ENCODE measurements at places on chromosomes 13 and 19.
A peak's percentile ranks its signal among the peaks of the same experiment; 100 is the strongest.

- DNase-seq, result peak; percentile 2
Observed at GRCh38 chr13:100230769-100231149, 141.9 kb downstream of the PCCA start.

DNA sequence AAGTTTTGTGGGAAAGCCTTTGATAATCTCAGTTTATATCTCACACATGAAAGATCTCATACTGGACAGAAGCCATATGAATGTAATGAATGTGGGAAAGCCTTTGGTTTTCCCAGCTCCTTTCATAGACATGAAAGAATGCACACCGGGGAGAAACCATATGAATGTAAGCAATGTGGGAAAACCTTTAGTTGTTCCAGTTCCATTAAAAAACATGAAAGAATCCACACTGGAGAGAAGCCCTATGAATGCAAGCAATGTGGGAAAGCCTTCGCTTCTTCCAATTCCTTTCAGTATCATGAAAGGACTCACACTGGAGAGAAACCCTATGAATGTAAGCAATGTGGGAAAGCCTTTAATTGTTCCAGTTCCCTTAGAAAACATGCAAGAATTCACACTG lies 54.8 kb downstream of the ZNF627 start:
- no peak for DNase-seq

DNA sequence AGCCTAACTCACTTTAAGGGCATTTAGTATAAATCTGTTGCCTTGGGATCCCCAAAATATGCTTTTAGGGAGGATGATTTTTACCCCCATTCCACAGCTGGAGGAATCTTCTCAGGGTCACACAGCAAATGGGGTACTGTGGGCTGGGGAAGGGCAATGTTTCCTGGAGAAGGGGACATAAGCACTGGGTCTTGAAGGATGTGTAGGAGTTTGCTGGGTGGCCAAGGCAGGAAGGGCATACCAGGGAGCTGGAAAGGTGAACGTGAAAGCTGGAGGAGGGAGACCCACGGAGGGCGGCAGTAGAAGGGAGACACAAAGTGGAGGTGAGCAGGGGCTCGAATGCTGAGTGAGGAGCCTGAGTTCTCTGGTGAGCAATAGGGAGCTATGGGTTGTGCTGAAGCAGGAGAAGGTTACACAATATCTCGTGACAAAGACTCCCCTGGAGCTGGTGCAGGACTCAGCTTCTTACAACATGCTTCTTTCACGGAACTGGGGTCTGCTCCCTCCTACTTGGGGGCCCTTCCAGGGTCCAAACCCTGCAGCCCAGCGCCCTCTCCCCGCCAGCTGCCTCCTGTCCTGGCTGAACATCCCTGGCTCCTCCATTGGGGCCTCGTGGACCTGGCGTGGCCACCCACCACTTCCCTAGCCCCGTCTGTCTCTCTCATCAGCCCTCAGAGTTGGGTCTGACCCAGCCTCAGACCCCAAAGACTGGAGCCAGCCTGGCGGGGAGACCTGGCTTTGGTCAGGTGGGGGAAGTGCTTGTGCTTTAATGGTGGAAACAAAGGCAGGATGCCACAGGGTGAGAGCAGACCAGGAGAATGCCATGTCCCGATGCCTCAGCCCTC lies 11.1 kb downstream of the CILP2 start:
- DNase-seq, result no peak

DNA sequence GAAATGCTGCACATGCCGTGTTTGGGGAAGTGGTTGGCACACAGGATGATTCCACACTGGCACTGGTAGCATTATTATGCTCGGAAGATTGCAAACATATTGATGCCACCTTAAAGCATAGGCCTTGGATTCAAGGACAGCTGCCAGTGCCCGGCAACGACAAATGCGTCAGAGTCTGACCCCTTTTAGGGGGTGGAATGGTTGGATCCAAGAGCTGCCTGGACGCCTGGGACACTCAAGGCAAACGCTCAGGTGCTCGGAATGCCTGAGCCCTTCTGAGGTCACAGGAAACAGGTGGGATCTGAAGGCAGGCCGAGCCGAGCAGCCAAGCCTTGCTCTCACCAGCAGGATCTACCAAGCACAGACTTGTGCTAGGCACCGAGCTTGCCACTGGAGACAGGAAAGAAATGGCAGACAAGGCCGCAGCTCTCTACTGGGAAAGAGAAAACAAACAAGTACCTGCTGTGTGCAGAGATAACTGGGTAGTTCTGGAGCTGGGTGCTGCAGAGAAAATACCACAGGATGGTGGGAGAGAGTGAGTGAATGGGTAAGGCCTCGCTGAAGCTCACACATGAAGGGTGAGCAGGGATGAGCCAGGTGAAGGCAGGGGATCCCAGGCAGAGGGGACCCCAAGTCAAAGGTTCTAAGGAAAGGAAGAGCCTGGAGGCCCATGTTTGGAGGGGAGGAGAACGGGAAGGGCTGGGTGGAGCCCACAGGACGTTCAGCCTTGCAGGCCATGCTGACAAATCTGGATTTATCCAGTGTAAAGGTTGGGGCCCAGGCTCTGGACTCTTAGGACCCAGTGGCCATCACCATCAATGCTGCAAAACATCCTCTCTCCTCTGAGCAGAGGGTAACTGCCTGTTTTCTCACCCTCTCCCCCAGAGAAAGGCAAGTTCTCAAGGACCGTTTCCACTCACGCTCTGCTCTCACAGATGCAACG lies 9.2 kb downstream of the RANBP3 start:
- DNase-seq, result no peak

- DNase-seq, result no peak
Observed at GRCh38 chr19:40755248-40755624, 4.2 kb downstream of the SNRPA start.

DNA sequence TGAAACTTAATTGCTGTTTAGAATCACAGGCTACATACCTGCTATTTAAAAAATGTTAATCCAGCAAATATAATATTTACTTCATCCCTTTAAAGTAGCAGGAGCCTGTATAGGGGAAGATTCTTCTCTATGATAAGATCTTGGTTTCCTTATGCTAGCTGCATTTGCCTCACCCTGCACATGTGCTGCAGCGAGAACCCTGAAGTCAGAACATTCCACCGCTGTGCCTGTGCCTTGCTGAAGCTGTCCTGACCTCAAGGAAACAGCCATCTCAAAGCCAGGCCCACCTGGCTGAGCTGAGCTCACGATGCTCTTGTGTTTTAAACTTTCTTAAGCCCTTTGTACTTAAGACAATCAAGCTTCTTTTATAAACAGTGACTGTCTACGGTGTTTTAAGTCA lies 355.0 kb upstream of the PCDH20 start:
- no peak for DNase-seq

- DNase-seq, result no peak
Observed at GRCh38 chr19:54369082-54369687, 4.5 kb upstream of the LAIR1 start.

DNA sequence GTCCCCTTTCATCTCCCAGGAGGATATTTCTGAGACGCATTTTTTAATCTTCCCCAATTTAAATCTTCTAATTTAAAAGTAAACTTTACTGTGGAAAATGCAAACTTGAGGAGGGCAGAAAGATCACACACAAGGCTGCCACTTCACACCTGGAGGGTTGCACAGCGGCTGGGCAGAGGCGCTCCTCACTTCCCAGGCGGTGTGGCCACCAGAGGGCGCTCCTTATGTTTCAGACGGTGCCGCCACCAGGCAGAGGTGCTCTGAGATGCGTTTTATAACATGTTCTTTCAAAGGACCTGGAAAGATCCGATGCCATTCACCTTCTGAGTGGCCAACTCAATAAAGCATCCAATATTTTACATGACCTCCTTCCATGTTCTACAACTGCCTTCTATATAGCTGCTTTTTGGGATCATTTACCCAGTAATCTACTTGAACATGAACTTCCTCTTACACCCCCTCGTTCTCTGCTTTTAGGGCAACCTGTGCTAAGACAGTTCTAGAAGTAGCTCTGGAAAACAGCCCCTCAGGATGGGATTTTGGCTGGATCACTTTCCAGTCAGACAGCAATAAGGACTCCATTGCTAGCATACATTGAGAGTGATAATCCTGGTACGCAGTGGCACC lies 14.8 kb upstream of the MTUS2 start:
- DNase-seq, result no peak

DNA sequence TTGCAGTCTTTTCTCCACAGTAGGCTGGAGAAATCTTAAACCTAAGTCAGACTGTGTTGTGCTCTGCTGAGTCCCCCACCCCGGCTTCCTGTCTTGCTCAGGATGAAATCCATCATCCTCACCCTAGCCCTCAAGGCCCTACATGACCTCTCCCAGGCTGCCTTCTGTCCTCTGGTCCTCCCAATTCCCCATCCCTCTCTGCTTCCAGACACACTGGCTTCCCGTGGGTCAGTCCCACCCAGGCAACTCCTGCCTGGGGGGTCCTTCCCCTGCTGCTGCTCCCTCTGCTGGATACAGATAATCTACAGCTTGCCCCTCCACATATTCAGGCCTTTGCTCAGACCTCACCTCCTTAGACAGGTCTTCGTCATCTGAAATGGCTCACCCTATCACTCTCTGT lies 18.4 kb upstream of the CBY2 start:
- no peak for DNase-seq

DNA sequence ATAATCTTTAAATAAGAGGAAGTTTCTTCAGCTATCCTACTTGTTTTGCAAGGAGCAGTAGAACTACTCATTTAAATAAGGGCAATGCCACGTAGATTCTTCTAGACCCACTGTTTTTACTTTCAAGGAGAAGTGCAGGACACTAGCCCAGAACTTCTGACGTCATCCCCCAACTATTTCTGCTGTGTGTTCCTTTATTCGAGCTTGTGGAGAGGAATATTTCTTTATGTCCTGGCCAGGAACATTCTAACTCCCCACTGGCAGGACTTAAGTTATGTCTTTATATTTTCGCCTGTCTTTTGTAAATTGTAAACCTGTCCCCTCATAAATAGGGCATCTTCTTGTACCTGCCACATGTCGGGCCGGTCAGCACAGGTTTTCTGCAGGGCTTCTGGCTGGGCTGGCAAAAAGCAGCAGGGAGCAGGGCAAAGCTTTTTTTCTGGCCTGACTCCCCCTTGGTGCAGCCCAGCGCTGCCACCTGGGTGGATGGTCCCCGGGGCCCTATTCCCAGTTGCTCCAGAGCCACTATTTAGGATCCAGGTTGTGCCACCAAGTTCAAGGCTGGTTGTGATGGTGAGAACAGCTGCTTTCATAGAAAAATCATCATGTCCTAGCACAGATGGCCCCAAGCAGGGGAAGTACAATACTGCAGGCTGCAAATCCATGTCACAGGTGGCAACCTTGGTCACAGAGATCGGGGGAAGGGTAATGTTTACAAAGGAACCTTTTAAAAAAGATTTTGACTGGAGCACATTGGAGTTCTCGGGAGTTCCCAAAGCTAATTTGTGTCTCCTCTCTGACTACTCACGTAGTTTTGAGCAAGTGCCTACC lies 1.8 kb downstream of the MBNL2 start:
- peak; percentile 87 for DNase-seq

GRCh38 chr19:58409010-58409790 lies 751 bp downstream of the ZNF584 start:
- DNase-seq, result no peak

DNA sequence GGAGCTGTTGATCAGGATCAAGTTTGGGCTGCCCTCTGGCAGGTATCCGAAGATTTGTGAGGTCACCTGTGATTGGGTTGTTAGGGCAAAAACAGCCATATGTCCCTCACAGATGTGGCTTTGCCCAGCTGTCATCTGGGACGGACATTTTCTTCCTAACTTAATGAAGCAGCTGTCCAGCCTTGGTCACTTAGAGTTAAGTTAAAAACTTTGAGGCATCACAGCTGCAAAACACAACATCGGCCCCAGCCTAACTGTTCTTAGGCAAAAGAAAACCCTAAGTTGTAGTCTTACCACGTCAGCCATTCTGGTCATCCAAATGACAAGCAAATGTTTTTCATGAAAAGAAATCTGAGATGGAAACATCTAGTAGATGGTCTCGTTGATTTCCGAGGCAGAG lies 318.4 kb downstream of the DCLK1 start:
- no peak for DNase-seq

DNA sequence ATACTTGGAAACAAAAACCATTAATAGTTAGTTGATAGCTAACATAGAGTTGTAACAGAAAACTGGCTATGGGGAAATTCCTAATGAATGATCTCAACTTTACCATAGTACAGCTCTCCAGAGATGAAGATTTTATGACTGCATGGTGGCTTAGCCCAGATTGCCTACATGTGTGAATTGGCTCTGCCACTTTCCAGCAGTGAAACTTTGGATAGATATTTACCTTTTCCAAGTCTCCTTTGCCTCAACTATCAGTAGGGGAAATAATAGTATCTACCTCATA lies 161.1 kb downstream of the LACC1 start:
- no peak for DNase-seq

DNA sequence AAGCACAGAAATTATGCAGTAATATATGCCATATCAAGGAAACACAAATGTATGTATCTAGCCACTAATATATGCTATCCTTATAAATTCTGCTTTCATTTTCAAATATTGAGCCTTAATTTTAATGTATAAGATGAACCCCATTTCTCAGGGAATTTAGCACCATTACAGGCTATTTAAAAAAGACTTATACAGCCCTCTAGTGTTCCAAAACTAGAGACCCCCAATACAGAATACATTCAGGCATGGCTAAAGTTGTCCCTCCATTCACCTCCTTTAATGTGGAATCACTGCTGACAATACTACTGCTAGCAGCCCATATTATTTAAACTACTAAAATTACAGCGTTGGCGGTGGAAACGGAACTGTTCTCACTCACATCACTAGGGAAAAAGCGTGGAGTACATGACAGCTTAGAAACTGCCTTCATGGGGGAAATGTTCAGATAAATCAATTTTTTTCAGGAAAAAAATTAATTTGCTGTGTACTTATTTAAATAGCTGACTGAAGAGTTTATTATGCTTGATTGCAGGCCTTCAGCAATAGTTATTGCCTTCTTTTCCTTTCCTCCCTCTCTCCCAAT lies 541.0 kb downstream of the PCDH9 start:
- DNase-seq, result no peak

DNA sequence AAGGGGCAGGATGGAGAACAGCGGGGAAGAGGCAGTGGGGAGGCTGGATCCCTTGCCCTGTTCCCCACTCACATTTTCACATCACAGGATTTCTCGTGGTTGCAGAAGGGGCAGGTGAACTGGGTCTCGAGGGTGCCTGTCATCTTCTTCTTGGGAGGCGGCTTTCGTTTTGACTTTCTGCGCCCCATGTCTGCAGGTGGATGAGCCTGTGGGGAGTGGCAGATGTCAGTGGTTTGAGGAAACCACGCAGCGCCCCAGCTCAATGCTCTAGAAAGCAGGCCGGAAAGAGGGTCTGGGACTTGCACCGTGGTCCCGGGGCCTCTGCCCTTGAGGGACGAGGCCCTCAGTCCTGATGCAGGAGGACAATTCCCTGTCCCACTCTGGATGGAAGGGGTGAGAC lies 4.9 kb downstream of the ELOF1 start:
- no peak for DNase-seq

DNA sequence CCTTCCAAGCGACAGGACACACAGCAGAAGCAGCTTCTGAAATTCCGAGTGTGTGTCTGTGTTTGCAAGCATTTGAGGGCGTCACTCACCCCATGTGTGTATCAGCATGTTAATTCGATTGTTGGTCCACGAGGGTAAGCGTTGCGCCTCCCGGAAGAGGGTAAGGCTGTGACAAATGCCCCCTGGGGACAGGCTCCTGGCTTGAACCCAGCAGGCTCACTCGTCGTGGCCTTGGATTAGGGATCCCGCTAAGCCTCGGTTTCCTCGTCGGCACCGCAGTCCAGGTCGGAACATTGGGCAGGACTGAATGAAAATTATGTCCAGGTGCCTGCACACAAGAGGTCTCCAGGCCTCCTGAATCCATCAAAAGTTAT lies 606 bp upstream of the STXBP2 start:
- no peak for DNase-seq

All from NCI-H524 treated with DMSO at 0.1 percent for 48 hours (cell line).